PC-3 (cell line): ENCODE measurements at places on chromosomes 12 and 14.

DNA sequence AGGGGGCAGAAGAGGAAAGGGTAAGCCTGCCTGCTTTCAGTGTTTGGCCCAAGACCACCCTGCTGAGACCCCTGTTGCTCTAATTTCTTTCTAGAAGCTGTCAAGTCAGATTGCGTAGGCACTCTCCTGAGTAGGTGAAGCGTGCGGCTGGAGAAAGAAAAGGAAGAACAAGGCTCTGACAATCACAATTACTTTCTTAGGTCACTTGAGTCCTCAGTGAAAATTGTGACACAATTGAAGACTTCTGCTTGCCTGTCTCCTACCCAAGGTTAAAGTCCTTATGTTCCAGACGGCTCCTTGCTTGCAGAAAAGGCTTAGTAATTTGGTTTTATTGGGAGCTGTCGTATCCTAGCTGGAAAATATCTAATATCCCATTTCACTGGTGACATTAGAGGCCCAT lies 721 bp upstream of the CTSG start:
- DNase-seq: no peak

- DNase-seq: peak; percentile 99
Measured at GRCh38 chr14:55127460-55127951, 1.5 kb upstream of the LGALS3 start.

- no peak for DNase-seq
Measured at GRCh38 chr12:1656902-1657301, 27.9 kb downstream of the WNT5B start.

GRCh38 chr12:64992641-64993040 lies 128.5 kb downstream of the WIF1 start:
- DNase-seq: no peak

DNA sequence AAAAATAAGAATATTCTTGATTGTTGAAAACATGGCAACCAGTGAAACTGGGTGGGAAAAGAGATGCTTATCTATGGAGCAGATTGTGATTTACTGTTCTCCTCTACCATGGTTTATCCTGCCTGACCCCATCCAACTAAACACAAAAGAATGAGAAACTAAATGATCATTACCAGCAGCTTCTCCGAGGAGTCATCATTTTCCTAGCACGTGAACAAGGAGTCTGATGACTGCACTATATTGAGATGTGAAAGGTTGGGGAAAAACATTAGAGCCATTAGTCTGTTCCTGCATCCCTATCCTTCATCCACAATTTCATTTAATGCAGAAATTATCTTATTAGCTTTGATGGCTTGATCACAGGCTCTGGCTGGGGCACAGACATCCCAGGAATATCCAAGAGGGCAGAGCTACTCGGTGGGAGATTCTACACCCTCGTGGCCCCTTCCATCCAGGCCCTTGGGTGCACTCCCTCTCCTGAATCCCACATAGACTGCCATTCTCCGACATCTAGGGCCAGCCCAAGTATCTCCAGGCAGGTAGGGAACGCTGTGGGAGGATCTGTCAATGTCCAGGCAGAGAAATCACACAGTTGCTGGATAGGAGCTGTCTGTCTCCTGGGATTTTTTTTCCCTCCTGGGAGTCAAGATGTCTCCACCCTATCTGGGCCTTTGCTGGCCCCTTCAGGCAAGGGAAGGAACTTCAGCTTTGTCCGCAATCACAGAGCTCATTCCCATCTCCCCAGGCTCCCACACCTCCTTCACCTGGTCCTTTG lies 43.3 kb upstream of the DHRS4 start:
- DNase-seq: peak; percentile 79

- DNase-seq: peak; percentile 2
Measured at GRCh38 chr12:19978193-19978592, 390.1 kb upstream of the PDE3A start.
